ENCODE measurements at places on chromosomes 4 and X.

DNA sequence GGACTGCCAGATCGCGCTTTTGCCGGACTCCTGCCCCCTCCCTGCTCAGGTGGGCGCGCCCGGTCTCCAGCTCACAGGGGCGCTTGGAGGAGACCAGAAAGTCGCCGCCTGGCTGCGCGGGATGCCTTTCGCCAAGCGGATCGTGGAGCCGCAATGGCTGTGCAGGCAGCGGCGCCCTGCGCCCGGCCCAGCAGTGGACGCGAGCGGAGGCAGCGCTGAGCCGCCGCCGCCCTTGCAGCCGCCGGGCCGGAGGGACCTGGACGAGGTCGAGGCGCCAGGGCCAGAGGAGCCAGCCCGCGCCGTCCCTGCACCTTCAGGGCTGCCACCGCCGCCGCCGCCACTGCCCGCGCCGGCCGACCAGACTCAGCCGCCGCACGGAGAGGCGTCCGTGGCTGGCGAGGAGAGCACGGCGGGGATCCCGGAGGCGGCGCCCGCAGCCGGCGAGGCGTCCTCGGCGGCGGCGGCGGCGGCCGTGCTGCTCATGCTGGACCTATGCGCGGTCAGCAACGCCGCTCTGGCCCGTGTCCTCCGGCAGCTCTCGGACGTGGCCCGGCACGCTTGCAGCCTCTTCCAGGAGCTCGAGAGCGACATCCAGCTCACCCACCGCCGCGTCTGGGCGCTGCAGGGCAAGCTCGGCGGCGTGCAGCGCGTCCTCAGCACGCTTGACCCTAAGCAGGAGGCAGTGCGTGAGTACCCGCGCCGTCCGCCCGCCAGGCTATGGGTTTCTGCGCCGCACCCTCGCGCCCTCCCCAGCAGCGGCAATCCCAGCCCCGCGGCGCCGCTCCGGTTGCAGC, 834 bp downstream of the NHS start:
- peak; percentile 86 for DNase-seq

- DNase-seq = no peak
Measured at GRCh38 chrX:121886557-121886956, 839.1 kb downstream of the GLUD2 start.

DNA sequence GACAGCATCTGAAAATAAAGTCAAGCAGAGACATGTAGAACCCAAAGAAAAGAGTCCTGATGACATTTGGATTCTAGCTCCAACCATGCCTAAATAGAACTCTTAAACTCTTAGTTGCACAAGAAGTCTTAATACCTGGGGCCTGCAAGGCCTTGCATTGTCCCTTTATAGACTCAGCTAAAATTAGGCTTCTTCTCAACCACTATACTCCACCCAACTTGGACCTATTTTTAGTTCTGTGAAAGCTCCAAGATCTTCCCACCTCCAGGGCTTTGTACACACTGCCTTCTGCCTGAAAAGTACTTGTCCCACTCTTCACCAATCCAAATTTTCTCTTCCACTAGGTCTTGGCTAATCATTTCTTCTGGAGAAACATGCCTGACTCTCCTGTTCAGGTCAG, 36.5 kb downstream of the PLK4 start:
- no peak for DNase-seq

DNA sequence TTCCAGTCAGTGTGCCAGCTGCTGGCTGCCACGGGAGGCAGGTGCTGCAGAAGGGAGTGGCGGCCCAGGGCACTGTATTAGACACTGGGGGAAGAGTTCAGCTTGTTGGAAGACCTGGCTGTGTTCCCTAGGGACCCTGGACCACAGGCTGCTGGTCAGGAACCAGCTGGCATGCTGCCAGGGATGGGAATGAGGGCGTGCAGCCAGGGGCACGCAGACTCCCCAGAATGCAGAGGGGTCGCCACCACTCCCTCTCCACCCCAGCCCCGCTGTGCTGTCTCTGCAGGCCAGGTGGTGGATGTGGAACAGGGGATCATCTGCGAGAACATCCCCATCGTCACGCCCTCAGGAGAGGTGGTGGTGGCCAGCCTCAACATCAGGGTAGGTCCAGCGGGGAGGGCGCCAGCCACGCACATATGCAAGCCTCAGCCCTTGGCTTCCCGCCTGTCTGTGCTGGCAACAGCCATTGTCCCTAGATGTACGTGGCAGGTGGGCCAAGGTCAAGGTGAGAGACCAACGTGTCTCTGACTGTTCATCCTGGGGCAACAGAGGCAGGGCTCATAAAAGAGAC, 12.3 kb downstream of the ABCD1 start:
- DNase-seq = no peak

DNA sequence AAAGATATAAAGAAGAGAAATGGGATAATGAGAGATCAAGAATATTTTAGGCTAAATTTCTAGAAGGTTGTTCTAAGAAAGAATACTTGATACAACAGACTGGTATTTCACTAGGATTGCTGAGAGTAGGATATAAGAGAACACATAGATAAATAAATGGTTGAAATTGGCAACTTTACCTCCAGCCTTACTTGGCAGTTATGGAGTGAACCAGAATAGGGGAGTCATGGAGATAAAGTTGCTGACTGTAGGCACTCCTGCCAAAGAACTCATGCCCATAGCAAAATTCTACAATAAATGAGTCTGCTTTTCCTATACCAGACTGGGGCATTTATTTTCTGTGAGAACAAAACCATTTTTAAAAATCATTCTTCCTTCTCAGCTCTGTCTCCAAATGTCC, 26.4 kb upstream of the MMRN1 start:
- no peak for DNase-seq

DNA sequence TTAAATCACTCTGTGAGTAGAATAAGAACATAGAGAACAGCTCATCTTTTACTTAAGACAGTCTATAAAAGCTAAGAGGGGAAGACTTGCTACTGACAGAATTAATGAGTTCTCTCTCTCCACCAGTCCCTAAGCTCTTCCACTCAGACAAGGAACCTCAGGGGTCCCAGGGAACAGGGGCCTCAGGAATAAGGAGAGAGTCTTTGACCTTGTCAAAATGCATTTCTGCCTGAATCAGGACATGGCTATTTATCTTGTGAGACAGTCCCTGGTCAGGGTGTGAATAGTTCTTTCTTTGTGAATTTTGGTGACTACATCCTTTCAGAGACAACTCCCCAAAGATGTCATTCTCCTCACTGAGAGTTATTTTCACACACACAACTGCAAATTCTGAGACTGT, 218.7 kb upstream of the HS3ST1 start:
- DNase-seq = no peak

DNA sequence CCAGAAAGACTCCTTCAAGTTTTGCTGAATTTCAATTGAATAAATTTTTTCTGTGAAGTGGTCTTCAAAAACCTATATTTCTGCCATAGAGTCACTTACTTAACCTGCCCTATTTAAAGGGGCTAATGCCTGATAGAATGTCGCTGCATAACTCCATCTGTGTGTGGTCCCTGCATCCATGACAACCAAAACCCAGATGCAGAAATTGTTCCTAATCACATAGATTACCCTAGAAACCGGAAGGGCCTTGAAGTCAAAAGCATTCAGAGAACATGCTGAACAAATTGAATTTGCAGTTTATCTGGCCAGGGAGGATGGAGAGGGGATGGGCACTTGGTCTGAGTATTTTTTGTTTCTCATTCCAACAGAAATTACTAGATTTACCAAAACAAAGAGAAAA, 1.5 kb upstream of the PARM1 start:
- DNase-seq = no peak

DNA sequence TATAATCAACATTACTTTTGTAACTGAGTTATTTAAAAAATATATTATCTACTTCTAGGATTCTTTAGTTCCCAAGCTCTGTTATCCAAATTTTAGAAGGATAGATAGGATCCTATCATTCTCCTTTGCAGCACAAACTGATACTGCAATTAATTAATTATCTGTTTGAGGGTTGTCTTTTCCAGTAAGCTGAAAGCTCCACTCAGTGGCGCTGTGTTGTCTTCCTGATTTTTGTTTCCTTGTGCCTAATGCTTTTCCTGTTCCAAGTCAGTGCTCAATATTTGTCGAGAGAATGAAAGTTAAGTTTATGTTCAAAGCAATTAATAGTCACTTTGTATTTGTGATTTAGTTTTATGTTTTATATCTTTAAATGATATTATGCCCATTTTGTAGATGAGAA, 107.4 kb upstream of the ANK2 start:
- DNase-seq = no peak

- no peak for DNase-seq
Measured at GRCh38 chr4:181345931-181346330, 897.3 kb upstream of the TENM3 start.

GRCh38 chr4:16104520-16104919, 20.7 kb upstream of the PROM1 start:
- no peak for DNase-seq

GRCh38 chrX:97405031-97405660, 521.4 kb downstream of the RPA4 start:
- DNase-seq = no peak
